ENCODE measurements at places on chromosomes 12 and 14.

DNA sequence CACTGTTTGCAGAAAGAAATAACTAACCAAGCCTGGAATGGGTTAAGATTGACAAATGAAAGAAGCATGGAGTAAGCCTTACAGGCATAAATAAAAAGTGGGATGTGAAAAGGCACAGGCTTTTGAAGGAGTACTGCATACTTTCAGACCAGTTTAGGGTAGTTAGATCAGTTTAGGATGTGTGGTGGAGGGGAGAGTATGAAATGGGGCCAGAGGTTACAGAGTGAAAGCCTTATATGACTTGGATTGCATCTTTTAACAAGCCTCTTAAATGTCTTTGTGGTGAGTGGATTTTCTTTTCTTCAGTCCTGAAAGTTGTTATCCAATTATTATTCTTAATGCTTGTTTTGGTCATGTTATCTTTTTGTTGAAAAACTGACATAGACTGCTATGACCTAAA lies 52.2 kb upstream of the TRHDE start:
- no peak for DNase-seq

- DNase-seq = no peak
Measured at GRCh38 chr14:99779751-99780150, 13.5 kb upstream of the EML1 start.

DNA sequence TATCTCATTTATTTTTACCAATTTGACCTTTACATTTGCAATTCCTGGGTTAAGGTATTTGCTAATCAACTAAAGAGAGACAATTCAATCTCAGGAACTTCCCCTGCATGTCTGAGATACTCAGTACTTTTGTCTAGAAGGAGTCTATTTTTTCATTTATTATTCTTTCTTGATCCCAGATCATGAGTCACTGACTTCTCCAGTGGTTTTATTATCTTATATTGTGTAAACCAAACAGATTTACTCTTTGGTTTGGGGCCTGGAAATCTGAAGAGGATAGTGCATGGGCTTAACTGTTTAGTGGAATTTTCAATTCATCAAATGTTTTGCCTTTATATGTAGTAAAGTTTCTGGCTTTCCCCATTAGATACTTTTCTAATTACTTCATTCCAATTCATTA lies 185.4 kb downstream of the ALG10B start:
- no peak for DNase-seq

DNA sequence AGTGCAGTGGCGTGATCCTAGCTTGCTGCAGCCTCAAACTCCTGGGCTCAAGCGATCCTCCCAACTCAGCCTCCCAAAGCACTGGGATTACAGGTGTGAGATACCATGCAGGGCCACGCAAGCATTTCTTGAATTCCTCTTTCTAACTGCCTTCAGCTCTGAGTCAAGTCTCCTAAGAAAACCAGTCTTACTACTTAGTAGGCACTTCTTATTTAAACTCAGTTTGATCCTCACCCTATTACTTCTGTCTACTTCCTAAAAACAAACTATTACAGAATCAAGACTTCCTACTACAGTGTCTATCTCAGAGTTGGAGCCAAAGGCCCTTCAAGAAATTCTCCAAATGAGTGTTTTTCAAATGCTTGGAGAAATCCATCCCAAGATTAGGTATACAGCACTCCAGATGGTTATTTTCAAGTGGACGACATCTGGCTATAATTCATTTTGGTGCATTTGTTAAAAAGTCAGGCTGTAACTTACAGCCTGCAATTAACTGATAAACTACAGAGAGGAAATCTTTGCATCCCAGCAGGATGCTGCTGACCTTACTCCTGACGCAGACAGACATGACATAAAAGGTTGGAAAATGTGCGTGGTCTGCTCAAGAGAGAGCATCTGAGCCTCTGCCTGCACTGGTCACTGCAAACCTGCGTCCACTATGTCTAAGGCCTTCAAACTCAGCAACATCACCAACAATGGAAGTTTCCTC lies 34.7 kb downstream of the SSH1 start:
- DNase-seq = no peak

- no peak for DNase-seq
Measured at GRCh38 chr12:53268630-53269562, 797 bp downstream of the ESPL1 start.

DNA sequence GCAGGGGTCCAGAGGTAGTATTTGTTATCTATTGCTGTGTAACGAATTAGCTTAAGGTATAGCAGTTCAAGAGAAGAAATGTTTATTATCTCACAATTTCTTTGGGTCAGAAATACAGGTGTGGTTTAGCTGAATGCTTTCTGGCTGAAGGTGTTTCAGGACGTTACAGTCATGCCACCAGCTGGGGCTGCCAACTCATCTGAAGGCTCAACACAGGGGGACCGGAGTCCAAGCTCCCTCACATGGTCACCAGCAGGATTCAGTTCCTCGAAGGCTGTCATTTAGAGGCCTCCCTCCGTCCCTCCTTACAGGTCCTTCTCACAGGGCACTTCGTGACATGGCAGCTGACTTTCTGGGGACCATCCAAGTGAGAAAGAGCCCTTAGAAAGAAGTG lies 37.5 kb upstream of the SINHCAF start:
- DNase-seq = no peak

DNA sequence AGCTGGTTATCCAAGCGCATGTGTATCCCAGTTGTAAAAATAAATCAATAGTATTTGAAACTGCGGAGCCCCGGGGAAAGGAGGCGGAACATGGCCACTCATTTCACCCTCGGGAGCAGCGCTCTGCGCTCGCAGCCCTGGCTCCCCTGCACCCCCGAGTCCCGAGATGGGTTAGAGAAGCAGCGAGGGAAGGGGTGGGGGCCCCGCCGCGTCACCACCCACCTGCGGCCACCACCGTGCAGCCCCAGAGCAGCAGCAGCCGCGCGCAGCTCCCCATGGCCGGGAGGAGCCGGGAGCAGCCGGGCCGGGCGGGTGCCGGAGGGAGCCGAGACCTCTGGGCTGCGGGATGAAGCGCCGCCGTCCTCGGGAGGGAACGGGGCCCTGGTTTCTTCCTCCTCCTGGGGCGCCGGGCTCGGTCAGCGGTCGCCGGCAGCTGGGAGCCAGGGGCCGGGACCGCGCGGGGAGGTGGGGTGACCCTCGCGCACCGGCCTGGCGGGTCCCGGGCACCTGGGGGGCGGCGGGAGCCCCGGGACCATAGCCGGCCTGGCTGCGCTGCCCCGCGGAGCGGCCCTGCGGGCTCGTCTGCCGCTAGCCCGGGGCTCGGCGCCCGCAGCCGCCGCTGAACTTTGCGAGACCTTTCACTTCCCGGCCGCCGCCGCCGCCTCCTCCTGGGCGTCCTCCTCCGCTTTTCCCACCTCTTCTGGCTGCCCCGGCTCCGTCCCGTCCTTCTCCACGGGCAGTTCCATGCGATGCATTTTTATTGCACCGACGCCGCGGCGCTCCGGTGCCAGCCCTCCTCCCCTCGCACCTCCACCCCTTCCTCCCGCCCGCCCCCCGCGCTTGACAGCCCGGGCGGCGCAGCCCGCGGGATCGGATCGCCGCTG lies at the start of gene NTN4:
NTN4 (minus strand) TSS at position 732 of the 884 bp plus-strand sequence; CDS start at position 277, 455 bp downstream.
- peak; percentile 36 for DNase-seq

GRCh38 chr14:77988970-77989369 lies 181.2 kb upstream of the NRXN3 start:
- no peak for DNase-seq

- no peak for DNase-seq
Measured at GRCh38 chr14:86217523-86217922, 687.6 kb downstream of the FLRT2 start.

GRCh38 chr12:27198036-27198435 lies 46.0 kb upstream of the STK38L start:
- no peak for DNase-seq
